ENCODE measurements at places on chromosomes 7 and 10. TPM values are rescaled to one million over a fixed set of nuclear protein-coding genes. Genes with fewer than 3 reads are reported as not detected.

The PDE1C gene
- 4.1 TPM for polyA plus RNA-seq

The FXYD4 gene
- 6.0 TPM for polyA plus RNA-seq

The CALHM1 gene
- not detected for polyA plus RNA-seq

The ZNF485 gene
- 1.8 TPM for polyA plus RNA-seq

The TMEM168 gene
- 2.9 TPM for polyA plus RNA-seq

The ASAH2B gene
- polyA plus RNA-seq: 2.4 TPM

The METTL27 gene
- 0.80 TPM for polyA plus RNA-seq

The TDRD1 gene
- 0.06 TPM for polyA plus RNA-seq

The CDC14C gene
- polyA plus RNA-seq: not detected

The NHLRC2 gene
- polyA plus RNA-seq: 2.8 TPM

The C10orf105 gene
- polyA plus RNA-seq: not detected

The CRHR2 gene
- not detected for polyA plus RNA-seq

The TRIL gene
- polyA plus RNA-seq: 1.1 TPM

The ADARB2 gene
- 1.4 TPM for polyA plus RNA-seq

The SPDYE6 gene
- polyA plus RNA-seq: not detected

The AKR1C4 gene
- polyA plus RNA-seq: not detected

The LIPK gene
- polyA plus RNA-seq: not detected

The HABP2 gene
- polyA plus RNA-seq: 5.3 TPM

The MMRN2 gene
- 1.00 TPM for polyA plus RNA-seq

The AP1S1 gene
- 62.3 TPM for polyA plus RNA-seq

The HOXA13 gene
- polyA plus RNA-seq: not detected

The WDR11 gene
- polyA plus RNA-seq: 16.0 TPM

The VSTM4 gene
- 2.1 TPM for polyA plus RNA-seq

The TMEM26 gene
- polyA plus RNA-seq: 0.15 TPM

The PALD1 gene
- 2.7 TPM for polyA plus RNA-seq

The ELN gene
- 28.8 TPM for polyA plus RNA-seq

The GNAT3 gene
- not detected for polyA plus RNA-seq

The FGFR2 gene
- 18.3 TPM for polyA plus RNA-seq

The MMP21 gene
- not detected for polyA plus RNA-seq

The MMD2 gene
- polyA plus RNA-seq: not detected

The DRGX gene
- polyA plus RNA-seq: not detected

The CREB5 gene
- 1.5 TPM for polyA plus RNA-seq

The CALHM3 gene
- not detected for polyA plus RNA-seq

The CLEC2L gene
- not detected for polyA plus RNA-seq

The FBXO24 gene
- 0.44 TPM for polyA plus RNA-seq

The SORCS1 gene
- 0.61 TPM for polyA plus RNA-seq

The NUDT13 gene
- 1.2 TPM for polyA plus RNA-seq

The KCNMA1 gene
- 2.8 TPM for polyA plus RNA-seq

The SMKR1 gene
- polyA plus RNA-seq: 0.76 TPM

The OGDH gene
- 19.8 TPM for polyA plus RNA-seq

The OR9A2 gene
- not detected for polyA plus RNA-seq

Measured in stomach (tissue), 19 donors.